ENCODE measurements at places on chromosomes 3 and 15.

DNA sequence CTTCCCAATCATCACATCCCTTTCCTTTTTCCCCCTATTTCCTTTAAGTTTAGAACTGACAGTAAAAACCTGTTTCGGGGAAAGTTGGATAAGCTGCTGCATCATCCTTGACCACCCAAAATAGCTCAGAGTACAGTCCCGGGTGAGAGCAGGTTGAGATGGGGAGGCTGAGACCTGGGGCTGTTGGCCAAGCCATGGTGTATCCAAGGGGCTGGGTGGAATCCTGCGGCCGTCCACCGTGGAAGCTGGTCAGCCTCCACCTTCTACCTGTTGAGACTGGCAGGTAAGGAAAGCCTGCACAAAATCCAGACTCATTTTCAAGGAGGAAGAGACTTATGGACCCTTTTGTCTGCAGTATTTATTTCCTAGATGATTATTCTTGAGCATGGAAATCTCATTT is 128.2 kb upstream of the PLXNA1 start:
- DNase-seq: no peak

GRCh38 chr15:101541501-101542292 is 52.2 kb upstream of the PCSK6 start:
- no peak for DNase-seq

GRCh38 chr3:195032955-195033354 is 238.0 kb downstream of the XXYLT1 start:
- DNase-seq: no peak

DNA sequence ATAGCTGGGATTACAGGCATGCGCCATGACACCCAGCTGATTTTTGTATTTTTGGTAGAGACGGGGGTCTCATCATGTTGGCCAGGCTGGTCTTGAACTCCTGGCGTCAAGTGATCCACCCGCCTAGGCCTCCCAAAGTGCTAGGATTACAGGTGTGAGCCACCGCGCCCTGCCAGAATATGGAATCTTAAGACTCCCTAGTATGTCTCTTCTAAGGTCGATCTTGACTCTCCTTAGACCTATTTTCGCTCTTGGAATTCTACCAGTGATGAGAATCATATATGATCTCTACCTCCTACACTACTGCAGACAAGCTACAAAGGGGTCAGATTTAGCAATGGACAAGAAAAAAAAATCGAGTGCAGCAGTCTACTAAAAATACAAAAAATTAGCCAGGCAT is 19.3 kb upstream of the EOGT start:
- no peak for DNase-seq

- DNase-seq: no peak
Measured at GRCh38 chr3:140585828-140586227, 92.0 kb upstream of the TRIM42 start.

GRCh38 chr3:67018105-67018788 is 20.1 kb downstream of the KBTBD8 start:
- DNase-seq: peak; percentile 61

- DNase-seq: no peak
Measured at GRCh38 chr15:75827691-75828090, 15.6 kb upstream of the UBE2Q2 start.

DNA sequence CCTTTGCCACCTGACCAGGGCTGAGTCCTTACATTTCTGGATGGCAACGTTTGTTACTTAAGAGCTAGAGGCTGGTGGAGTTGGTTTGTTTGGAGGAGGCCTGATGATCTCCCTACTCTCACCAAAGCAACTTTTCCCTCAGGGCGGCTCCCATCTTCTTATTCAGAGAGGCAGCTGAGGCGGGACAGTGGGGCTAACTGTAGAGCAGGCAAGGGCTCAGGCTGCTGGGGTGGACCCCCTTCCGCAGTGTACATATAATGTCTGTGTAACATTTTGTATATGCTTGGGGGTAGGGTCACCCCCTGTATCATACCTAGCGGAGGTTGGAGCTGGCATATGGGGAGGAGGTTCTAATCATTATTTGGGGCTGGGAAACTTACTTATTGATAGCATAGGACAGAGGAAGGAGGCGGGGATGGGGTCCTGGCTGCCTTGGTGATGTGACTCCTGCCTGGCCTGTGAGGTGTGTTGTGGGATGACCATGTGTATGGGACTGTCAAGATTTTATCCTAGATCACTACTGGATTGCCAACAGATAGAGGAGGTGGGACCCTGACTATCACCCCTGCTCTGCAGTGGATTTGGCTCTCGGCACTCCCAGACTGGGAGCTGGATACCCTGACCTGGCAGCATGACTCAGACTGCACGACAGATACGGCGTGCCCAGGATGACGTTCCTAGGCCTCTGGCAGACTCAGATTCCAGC is 52.5 kb upstream of the UBE2Q2 start:
- DNase-seq: no peak

- no peak for DNase-seq
Measured at GRCh38 chr3:168512802-168513201, 417.1 kb upstream of the GOLIM4 start.

- no peak for DNase-seq
Measured at GRCh38 chr3:132703733-132704132, 18.5 kb downstream of the NPHP3 start.

- no peak for DNase-seq
Measured at GRCh38 chr15:33963831-33964664, 4.2 kb upstream of the CHRM5 start.

DNA sequence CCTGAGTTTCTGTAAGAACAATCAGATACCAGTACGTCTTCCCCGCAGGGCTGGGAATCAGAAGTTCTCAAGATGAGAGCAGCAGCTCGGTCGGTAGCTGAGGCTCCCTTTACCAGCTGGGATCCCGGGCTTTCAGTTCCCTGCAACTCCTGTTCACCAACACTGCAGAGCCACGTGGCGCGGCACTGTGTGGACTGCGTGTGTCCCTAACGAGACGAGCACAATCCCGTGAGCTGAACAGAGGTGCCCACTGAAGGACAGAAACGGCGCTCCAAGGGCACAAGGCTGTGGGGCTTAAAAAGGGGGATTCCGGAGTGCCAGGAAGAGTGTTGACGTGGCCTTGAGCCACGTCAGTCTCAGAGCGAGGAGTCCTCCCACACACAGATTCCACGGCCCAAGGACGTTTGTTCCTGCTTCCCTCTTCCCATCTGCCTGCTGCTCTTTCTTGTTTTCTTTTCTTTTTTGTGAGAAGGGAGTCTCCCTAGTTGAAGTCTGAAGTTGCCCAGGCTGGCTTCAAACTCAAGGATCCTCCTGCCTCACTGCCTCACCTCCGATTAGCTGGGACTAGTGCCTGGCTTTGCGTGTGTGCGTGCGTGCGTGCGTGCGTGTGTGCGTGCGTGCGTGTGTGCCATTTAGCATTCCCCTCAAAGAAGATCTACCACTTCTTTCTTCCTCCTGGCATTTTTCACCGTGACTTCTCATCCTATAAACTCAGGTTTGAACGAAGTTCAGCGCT is 37.1 kb upstream of the RPL35A start:
- DNase-seq: no peak

- no peak for DNase-seq
Measured at GRCh38 chr3:37730825-37731224, 130.9 kb upstream of the CTDSPL start.

- no peak for DNase-seq
Measured at GRCh38 chr15:38238311-38238710, 14.3 kb upstream of the SPRED1 start.

- peak; percentile 45 for DNase-seq
Measured at GRCh38 chr3:129087138-129087702, 26.6 kb downstream of the GP9 start.

DNA sequence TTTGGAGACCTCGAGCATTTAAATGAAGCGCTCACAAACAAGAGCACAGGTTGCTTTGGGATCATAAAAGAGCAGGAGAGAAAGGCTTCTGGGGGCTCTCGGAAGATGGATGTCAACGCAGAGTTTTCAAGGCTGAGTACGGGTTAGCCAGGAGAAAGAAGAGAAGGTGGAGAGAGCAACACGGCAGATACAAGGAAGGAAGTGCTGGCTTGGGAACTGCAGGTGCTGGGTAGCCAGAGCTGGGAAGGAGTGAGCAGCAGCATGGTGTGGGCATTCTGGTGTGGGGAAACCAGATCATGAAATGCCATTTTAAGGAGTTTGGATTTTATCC is 580 bp upstream of the RUBCN start:
- DNase-seq: no peak

DNA sequence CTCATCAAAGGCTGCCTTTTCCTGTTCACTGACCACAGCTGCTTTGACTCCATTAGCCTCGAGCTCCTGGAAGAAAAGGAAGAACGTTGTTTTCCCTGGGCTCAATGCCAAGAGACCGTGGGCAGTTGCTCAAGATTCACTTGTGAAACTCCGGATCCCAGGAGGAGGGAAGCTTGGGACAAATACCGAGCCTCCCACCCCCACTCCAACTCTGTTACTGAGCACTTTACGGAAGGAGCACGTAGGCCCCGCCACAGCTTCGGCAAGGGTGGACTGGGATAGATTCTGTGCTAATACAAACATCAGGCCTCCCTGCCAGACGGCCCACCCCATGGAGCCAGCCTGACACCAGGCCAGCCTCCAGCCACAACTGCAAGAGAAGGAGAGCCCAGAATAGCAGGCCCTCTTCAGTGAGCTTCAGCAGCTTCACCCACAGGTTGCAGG is 10.8 kb upstream of the FANCD2 start:
- DNase-seq: peak; percentile 84

DNA sequence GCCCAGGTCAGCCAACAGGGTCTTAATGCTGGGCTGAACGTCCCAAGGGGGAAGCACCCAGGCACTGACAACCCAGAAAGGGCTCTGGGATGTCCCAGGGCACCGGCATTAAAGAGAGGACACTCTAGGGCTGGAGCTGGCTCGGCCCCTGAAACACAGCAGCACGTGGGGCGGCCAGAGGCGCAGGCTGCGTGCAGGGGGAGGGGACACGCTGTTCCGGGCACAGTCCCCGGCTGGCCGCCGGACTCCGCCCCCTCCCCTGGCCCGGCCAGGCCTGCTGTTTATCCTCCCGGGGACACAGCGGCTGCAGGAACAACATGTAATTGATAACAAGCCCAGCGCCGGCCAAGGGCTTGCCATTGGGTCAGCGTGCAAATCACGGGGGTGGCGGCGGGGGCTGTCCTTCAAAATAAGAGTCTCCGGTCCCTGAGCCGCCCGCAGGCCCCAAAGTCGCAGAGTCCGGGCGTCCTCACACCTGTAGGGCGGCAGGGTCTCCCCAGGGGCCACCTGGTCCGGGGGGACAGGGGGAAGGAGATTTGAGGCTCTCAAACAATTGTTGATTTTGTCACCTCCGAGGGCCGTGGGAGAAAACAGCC is 1.3 kb downstream of the KLF15 start:
- DNase-seq: peak; percentile 98

GRCh38 chr15:80584561-80584964 is 110.5 kb upstream of the ABHD17C start:
- no peak for DNase-seq

DNA sequence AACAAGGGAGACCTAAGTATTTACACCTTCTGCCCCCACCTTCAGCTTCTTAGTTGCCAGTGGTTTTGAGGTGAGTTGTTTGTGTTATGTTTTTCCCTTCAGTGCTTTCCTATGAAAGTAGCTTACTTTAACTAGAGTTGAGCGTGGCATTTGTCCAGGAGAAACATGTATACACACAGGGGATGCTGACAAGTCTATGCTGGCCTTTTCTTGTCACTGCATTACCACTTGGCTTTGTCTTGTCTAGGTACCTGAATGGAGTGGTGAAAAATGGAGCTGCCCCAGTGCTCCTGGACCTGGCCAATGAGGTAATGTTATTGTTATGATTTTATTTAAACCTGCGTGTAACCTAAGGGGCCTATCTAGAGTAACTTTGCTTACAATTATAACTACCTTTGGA is 74.4 kb downstream of the CDIN1 start:
- no peak for DNase-seq

DNA sequence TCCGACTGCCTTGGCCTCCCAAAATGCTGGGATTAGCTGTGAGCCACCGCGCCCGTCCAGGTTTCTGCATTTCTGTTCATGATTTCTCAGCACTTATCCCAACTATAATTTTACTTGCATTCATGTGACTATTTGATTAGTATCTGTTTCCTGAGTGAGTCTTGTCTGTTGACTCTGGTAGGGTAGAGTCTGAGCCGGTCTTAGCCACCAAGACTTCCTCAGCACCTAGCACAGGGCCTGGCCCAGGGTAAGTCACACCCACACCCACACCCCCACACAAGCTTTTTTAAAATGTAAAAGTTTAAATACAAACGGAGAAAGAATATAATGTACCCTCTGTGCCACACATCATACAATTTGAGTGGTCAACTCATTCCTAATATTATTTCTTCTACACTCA is 3.1 kb upstream of the SPATA12 start:
- DNase-seq: no peak

GRCh38 chr3:19947549-19948225 is 790 bp downstream of the RAB5A start:
- DNase-seq: peak; percentile 36

GRCh38 chr3:99902091-99902490 is 84.4 kb downstream of the CMSS1 start:
- no peak for DNase-seq

GRCh38 chr3:195524171-195524896 is 18.8 kb downstream of the PPP1R2 start:
- DNase-seq: no peak

DNA sequence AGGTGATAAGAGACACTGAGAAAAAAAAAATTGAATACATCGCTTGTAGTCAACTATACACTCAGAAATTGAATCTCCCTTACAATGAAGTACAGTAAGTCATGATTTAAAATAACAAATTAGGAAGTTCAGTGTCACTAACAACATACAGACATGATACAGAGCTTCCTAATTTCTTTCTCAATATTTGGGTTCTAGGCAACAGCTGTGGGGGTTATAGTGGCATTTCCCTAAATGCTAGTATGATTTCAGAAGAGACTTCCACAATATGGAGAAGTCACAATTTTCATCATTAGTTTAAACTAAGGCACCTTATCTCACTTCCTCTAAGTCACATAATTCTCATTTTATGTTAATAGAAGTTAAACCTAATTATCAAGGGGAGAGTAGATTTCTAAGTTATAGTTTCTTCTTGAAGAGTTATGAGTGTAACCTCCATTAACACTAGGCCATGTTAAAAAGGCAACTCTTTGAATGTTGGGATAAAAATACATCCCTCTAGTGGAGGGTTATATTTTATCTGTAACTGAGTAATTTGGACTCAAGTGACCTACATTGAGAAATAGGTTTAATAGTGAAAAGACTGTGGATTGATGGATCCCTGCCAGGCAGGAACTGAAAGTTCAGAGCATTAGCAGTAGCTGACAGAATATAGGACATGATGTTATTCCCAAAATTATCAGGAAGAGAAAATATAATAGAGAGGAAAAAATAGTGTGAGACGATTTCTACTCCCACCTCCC is 286.0 kb upstream of the SUCLG2 start:
- no peak for DNase-seq

- no peak for DNase-seq
Measured at GRCh38 chr3:63528325-63529000, 124.0 kb upstream of the SNTN start.

- DNase-seq: no peak
Measured at GRCh38 chr3:9793161-9793781, 389 bp downstream of the ARPC4 start.

GRCh38 chr15:89851673-89852341 is 37.2 kb upstream of the ANPEP start:
- no peak for DNase-seq

GRCh38 chr15:29651476-29652233 is 170.6 kb downstream of the TJP1 start:
- DNase-seq: no peak

Data from left ventricle myocardium inferior (tissue), 1 donor.